ENCODE measurements at places on chromosomes 16 and 17.
A peak's percentile ranks its signal among the peaks of the same experiment; 100 is the strongest.

DNA sequence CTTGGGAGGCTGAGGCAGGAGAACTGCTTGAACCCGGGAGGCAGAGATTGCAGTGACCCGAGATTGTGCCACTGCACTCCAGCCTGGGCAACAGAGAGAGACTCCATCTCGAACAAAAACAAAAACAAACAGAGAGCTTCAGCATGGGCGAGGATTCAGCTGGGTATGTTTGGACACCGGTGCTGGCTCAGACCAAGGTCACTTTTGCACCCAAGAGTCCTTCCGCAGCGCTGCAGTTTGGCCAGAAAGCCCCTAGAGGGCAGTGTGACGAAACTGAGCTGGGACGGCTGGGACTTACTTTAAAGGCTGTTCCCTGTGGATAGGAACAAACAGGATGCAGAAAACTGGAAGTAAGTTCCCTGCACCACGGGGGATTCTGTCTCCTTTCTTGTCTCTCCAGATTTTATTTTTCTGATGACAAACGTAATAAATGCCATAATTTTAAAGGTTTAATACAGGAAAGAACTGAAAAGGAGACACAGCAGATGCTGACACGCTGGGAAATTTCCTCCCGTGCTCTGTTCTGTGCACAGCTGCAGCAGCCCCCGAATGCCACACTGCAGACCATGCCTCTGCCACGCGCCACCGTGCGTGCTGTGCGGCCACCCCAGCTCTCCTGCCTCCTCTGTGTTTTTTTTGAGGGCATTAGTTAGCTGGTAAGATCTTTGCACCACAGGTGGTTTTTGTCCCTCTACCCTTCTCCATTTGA lies 25.2 kb upstream of the USP36 start:
- DNase-seq: no peak

GRCh38 chr17:55005520-55005919 lies 37.0 kb downstream of the STXBP4 start:
- no peak for DNase-seq

GRCh38 chr16:79816081-79816497 lies 215.6 kb upstream of the MAF start:
- no peak for DNase-seq

GRCh38 chr17:10357768-10358167 lies 15.0 kb downstream of the MYH13 start:
- no peak for DNase-seq

DNA sequence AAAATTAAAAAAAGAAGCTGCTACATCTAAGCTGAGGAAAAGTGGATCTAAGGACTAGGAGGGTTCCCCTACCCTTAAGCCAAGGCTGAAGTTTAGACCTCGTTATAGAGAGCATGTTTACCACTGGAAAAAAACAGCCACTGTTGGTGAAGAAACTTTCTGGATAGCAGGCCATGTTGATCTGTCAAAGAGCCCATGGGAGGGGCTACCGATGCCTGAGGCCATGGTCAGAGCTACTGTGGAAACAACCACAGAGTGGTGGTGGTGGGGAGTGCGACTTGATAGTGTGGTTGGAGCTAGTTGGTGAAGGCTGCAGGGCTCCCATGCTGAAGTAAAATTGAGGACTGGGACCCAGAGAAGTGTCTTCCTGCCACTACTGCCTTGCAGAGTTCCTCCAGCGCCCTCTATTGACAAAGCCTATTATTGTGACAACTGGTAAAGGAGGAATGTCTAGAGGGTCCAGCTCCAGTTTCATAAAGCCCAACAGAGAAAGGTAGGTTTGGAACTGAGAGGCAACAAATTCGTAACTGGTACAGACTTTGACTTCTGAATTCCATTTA lies 12.7 kb upstream of the FAM20A start:
- no peak for DNase-seq

GRCh38 chr16:9929313-9929712 lies 252.9 kb downstream of the GRIN2A start:
- DNase-seq: no peak

DNA sequence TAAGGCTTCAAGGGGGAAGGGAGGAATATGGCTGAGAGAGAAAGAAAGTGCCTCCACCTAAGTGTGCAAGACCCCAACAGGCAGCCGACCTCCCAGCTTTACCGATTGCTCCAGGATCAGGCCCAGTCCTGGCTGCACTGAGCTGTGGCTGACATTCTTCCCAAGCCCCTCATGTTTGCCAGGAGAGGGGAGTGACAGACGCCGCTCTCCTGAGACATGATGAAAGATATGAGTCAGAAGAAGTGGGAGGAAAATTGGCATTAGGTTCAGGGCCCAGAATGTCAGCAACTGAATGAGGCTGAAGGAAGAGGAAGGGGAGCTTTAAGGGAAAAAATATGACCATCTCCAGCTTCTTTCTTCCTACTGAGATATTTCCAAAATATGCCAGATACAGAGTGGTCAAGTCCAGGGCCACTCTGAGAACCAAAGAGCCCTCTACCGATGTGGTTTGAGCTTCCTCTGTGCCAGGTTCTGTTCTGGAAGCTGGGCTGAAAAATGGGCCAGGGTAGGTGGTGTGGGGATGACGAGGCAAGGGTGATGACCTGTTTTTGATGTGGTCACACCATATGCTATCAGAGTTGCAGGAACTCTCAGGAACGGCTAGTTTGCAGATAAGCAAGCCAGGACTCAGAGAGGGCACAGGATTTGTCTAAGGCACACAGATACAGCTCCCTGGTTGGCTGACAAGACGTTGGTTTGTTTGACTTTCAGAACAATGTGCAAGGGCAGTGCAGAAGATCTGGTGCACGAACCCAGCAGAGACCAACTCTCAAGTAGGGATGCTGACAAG lies 176.7 kb downstream of the SOX9 start:
- no peak for DNase-seq

DNA sequence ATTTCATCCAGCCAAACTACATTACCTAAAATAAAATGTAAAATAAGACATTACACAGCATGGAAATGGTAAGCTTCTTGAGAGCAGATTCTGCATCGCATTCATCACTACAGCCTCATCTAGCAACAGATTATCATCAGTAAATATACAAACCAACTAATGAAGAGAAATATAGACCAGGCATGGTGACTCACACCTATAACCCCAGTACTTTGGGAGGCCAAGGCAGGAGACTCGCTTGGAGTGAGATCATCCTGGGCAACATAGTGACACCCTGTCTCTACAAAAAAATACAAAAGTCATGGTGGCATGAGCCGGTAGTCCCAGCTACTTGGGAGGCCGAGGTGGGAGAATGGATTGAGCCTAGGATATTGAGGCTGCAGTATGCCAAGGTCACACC lies 19.9 kb downstream of the NCBP3 start:
- DNase-seq: no peak

- DNase-seq: no peak
Observed at GRCh38 chr17:16215965-16216316, 607 bp upstream of the NCOR1 start.

DNA sequence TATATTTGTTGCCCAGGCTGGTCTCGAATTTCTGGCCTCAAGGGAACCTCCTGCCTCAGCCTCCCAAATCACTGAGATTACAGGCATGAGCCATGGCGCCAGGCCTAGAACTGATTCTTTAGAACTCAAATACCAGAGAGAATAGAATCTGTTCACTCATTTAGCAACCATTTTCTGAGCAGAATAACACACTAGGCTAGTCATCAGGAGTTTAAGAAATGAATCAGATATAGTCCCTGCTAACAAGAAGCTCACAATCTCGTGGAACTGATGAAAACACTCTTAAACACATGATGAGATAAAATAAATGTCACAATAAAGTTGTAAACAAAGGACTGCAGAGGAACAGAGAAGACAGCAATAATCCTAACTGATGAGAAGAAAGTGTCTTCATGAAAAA lies 55.8 kb upstream of the ADCY9 start:
- DNase-seq: no peak

DNA sequence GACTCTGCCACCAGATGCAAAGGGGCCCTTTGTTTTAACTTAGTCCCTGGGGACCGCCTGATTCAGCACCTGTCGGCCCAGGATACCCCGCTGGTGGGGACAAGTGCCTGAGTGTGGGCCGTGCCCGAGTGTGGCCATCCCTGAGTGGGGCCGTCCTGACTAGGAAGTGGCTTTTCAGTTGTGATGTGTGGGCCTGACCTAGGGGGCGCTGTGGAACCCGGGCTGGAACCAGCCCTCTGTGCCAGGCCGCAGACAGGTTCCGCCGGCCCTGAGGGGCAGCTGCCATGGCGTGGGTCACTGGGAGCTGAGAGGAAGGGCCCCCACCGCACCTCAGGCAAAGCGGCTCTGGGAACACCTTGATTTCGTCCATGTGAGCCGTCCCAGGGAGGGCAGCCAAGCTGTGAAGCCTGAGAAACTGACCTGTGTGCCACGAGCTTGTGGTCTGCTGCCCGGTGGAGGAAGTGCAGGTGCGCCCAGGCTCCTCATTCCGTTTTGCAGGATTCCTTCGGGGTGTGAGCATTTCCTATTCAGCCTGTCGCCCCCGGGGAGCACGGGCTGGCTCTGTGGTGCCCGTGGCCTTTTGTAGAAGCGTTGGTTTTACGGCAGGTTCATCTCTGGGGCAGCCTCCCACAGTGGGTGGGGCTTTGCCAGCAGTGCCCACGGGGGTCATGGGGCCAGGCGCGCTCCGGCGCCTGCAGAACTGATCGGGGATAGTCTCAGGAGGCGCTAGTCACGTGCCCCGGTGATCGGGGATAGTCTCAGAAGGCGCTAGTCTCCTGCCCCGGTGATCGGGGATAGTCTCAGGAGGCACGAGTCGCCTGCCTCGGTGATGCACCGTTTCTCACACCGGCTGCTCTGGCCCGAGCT lies 5.3 kb downstream of the RPL13 start:
- DNase-seq: no peak

- DNase-seq: no peak
Observed at GRCh38 chr17:49343273-49343672, 18.8 kb downstream of the ZNF652 start.

DNA sequence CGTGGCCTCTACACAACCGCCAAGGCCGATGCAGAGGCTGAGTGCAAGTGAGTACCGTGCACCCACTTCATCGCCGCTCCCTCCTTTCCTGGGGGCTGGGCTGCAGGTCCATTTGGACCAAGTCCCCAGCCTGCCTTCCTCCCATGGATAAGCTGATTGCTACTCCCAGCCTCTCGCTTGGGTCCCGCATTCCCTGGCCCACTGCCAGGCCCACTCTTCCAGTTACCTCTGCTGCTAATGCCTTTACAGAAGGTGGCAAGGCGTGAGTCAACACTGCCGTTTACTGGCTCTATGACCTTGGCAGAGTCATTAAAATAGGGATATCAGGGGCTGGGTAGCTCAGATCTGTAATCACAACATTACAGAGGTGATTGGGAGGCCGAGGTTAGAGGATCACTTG lies 11.2 kb downstream of the SULT1A2 start:
- DNase-seq: no peak

- peak; percentile 96 for DNase-seq
Observed at GRCh38 chr16:87201052-87201451, 116.1 kb downstream of the C16orf95 start.

- DNase-seq: no peak
Observed at GRCh38 chr16:2883458-2883908, 468 bp downstream of the FLYWCH2 start.

DNA sequence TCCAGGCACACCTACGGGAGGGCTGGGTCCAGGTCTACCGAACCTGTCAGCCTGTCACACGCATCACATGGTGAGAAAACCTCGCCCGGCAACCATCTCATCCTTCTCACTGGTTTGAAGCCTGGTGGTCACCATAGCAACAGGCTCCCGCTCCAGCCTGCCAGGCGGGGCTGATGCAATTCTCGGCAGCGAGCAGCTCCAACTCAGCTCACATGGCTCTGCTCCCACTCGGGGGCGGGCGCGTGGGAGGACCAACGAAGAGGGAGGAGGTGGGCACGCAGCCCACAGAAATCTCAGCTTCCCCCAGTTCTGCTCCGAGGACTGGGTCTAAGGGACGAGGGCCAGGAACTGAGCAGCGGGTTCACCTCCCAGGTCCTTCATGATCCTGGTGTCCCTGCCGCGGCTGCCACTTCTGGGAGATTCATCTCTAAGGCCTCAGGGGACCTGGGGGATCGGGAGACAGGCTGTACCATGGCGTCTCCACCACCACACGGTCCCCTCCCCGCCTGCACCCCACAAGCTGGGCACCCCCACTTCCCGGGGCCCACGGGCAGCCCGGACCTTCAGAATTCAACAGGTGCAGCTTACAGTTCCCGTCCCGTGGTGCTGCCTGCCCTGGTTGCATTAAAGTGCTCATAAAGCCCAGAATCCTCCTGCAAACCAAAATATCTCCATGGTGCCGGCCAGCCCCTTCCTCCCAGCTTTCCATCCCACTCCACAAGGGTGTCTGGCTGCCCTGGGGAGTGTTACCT lies 25.8 kb downstream of the ABR start:
- DNase-seq: no peak

- no peak for DNase-seq
Observed at GRCh38 chr17:19487024-19487600, 46.5 kb upstream of the SLC47A1 start.

- DNase-seq: no peak
Observed at GRCh38 chr17:55625521-55625920, 97.1 kb downstream of the TMEM100 start.

- no peak for DNase-seq
Observed at GRCh38 chr16:87161822-87162676, 155.1 kb downstream of the C16orf95 start.

DNA sequence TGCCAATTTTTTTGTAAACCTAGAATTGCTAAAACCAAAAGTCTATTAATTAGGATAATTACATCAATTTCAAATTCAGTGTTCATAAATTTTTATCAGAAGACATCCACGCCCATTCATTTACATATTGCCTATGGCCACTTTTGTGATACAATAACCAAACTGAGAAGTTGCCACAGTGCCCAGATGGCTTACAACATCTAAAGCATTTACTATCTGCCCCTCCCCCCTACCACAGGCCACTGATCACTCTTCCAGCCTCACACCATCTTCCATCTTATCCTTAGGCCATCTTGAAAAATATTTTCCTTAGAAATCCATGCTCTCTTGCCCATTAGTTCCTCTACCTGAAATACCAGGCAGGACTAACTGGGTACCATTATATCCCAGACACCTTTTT lies 6.3 kb upstream of the PRKAR1A start:
- no peak for DNase-seq

DNA sequence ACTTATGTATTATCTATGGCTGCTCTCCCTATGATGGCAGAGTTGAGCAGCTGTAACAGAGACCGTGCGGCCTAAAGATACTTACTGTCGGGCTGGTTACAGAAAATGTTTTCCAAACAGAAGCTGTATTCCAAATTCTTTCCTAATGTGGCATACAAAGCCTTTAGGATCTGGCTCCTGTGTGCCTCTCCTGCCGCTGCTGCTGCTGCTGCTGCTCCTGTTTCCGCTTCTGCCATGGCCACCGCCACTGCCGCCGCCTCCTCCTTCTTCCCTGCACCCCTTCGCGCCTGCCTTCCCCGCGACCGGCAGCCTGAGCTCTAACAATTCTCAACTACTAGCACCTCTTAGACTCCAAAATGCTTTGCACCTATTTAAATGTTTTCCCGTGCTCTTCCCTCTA lies 263.9 kb upstream of the TBX2 start:
- DNase-seq: no peak

DNA sequence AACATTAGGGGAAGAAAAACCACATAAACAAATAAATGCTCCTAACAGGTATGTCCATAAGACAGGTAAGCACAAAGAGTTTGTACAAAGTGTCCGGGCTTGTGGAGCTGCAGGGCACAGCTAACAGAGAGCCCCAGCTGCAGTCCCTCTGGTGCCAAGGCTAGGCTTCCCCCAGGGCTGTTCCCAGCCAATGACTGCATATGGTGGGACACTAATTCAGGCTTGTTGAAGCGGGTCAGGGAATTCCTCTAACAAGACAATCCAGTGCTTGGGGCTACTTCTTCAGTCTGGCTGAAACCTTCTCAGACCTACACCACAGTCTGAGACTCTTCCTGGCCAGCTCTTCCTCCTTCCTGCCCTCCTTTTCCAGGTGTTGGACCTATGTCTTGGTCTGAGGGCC lies 51.7 kb upstream of the ALDH3A1 start:
- no peak for DNase-seq

Data from ascending aorta (tissue), 2 donors.